Amniotic stem cell (primary cell): ENCODE measurements at places on chromosomes 7 and 10.

DNA sequence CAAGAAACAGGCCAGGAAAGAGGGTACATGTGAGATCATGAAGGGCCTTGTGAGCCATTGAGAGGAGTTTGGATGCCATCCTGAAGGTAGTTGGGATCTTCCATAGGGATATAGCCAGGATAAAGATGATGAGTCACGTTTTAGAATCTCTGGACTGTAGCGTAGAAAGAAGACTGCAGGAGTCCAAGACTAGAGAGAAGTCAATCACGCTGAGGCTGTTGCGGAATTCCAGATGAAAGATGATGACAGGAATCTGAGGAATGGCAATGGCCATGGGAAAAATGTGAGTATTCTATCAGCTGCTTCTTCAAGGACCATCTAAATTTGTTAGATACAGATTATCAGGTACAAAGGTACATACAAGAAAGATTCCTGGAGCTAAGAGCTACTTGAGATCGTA lies 711.3 kb downstream of the GRM8 start:
- DNase-seq = no peak

GRCh38 chr7:80199051-80199450 lies 64.4 kb downstream of the GNAI1 start:
- DNase-seq = no peak

- peak; percentile 12 for DNase-seq
These were observed 41.6 kb upstream of the AQP1 start for GRCh38 chr7:30869794-30870611.

GRCh38 chr7:127683776-127684681 lies 32.0 kb downstream of the SND1 start:
- DNase-seq = no peak

GRCh38 chr10:30366829-30367228 lies 17.8 kb upstream of the MTPAP start:
- DNase-seq = no peak

DNA sequence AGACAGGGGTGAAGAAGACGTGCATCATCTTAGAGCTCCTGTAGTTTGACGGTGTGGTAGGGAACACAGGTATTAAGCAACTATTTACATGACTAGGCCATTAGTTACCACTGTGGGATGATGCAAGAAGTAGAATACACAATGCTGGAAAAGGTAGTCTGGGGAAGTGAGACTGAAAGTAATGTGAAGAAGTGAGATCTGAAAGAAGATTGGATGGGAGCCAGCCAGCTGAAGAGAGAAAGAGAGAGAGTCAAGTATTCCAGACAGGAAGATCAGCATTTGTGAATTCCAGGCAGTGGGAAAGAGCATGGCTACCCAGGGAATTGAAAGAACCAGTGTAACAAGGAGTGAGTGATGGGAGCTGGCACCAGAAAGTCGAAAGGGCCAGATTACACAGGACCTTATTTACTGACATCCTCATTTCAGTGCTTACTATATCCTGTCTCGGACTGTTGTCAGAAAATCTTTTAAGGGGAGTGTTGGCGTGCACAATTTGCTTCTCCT lies 4.0 kb upstream of the CFAP58 start:
- no peak for DNase-seq

- DNase-seq = no peak
These were observed 201.2 kb upstream of the MDFIC start for GRCh38 chr7:114720725-114721124.

DNA sequence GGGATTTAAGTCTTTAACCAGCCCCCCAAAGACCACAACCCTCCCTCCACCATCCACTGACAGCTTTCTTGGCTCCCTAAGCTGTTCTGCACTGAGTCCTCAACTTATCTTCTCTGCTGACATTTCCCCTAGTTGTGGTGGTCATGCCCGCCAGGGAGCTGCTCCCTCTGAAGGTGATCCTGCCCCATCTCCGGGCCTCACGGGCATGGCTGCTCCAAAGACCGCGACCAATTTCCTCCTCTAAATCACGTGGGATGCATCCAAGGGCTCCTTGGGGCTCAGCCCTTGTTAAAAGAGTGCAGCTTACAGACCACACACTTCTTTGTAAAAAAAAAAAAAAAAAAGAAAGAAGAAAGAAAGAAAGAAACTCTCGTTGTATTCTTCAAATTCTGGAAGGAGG lies 27.1 kb upstream of the KLF6 start:
- no peak for DNase-seq

DNA sequence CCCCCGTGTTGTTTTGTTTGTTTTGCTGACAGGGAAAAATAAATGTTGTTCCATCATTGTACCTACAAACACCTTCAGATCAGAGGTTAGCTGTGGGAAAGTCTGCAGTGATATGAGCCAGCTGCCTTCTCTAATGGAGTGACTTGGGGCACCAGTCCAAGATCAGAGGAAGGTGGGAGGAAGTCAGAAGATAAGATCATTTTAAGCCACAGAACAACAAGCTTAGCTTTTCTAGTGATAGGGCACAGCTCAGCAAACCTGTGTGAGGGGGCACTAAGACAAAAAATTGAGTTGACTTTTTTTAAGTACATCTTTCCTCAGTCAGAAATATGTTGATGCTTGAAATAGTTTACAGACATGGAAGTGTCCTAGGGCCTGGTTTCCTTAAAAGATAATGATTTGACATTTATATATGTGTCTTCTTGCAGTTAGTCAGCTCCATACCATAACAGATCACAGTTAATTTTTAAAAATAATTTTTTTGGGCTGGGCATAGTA lies 240.3 kb upstream of the KAT6B start:
- no peak for DNase-seq

DNA sequence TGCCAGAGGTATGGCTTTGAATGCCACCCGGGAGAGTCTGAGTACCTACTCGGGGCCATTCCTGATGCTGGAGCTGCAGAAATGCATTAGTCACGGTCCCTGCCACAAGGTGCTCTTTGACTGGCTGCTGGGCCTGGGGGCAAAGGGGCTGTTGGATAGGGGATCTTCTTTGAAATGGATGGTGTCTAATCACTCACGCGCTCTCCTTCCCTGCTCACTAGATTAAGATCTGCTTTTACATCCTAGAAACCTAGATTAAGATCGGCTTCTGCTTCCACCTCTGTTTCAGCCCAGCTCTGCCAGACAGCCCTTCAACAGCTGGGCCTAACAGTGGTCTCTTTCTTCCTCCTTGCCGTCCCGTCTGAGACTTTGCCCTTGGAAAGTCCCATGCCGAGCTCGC lies 57.2 kb downstream of the PAX2 start:
- DNase-seq = no peak

DNA sequence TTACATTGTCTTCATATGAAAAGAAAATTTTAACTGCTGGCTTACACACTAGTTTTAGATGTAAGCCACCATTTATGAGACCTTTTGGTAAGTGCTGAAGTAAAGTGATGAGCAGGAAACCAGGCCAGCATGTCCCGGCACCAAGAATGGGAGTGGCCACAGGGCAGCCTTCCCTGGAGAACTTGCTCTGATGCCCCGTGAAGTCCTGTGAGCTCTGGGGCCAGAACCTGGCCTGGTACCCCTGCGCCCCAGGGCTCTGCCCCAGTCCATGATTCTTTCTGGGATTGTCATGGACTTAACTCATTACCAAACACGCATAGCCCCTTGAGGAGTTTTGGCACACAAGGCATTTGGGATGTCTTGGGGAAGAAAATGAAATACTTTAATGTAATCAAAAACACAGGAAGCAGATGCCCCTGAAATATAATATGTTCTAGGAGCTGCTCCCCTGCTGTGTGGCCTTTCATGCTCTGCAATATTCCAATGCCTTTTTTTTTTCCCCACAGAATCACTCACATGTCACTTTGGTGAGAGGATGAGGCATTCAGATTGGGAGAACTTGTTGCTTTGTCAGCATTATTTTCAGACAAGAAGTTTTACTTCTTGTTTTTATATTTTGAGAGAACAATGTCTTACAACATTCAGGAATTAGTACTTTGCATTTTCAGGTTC lies 53.1 kb upstream of the CXCL12 start:
- DNase-seq = no peak

DNA sequence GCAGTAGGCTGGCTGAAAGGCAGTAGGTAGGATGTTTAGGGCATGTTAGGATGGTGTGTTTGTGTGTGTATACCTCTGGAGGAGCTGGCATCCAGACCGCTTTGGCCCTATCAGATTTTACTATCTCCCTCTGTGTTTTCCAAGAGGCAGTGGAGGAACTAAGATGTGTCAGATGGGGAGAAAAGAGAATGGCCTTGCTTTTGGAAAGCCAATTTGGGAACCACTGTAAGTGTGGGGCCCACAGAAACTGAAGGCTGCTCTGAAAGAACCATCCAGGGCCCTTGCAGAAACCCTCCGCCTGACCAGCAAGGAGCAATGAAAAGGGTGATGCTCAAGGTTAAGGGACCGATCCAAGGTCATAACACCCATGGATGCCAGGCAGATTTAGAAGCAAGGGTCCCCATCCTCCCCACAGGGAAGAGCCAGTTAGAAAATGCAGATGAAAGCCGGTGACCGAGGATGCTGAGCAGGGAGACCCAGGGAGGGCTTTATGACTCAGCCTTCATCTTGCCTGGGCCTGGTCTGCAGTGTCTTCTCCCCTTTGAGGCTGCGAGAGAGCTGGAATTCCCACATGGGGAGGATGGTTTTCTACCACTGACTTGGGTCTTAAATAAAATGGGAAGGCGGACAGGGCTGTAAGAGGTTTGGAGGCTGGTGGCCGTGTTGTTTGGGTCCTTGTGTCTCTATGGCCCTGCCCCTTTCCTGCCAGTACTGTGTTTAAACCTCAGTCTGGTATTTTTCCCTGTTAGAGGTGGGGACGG lies 275.8 kb downstream of the LRMDA start:
- DNase-seq = no peak

DNA sequence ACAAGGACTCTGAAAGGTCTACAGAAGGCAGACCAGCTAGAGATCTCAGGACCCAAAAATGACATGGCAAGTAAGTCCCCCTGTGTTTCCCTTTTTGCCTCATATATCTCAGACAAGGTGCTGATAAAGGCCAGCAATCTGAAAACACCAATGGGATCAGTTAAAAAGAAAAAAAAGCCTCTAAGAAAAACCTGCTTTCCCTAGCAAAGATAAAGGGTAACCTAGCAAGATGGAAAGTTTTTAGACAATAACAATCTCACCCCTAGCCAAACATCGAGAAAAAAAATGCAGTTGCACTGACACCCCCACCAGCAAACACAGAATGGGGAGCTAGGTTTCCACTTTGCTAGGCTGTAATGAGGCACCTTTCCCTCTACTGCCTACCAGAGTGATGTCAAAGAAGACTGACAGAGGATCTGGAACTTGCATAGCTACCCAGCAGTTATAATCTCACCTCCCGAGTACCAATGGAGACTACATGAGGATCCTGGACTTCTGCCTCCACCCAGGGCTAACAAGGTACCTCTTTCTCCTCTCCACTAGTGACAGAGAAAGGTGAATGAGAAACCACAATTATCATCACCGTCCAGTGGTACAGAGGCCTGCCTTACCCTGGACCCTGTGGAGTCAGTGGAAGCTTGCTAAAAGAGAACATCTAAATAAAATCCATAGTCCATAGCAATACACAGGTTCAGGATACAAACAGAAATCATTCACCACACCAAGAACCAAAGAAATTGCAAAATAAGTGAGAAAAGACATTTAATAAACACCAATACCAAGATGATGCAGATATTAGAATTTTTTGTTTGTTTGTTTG lies 240.8 kb downstream of the ARHGAP12 start:
- DNase-seq = no peak
